Natural killer cell treated with Interleukin-12 subunit alpha and Interleukin-12 subunit beta and Interleukin-15 and Interleukin-18, amount 100 ng/mL, for 72 hours (primary cell): ENCODE measurements at places on chromosomes 16 and 17. TPM values are rescaled to one million over a fixed set of nuclear protein-coding genes. Genes with fewer than 3 reads are reported as not detected.

DNA sequence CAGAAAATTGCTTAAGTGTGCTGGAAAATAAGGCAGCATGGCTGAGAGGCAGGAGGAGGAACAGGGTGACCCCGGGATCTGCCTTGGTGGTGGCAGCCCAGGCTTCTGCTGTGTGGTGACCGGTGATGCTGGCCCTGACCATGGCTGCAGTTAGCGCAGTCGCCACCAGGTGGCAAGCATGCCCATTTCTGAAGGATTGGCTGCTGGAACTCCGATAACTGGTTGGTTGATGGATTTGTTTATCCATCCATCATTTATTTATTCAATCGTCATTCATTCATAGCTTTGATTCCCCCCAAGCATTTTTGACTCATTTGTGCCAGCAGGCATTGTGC lies 29.1 kb upstream of the ITGA3 start:
- no peaks in the 10 kb centered on the region for H3K4me1 ChIP-seq
- no peak overlapping the region for H3K27ac ChIP-seq

- no peaks in the 10 kb centered on the region for H3K27me3 ChIP-seq
- H3K4me1 ChIP-seq = peaks cover 18% of the 10 kb centered on the region
- no peak overlapping the region for H3K27ac ChIP-seq
- H3K4me3 ChIP-seq = no peak overlapping the region
- DNase-seq = no peak
These were observed 32.3 kb downstream of the TRPV2 start for GRCh38 chr17:16447676-16448075.

GRCh38 chr16:86251682-86252081 lies 258.6 kb upstream of the FOXF1 start:
- no peaks in the 10 kb centered on the region for H3K4me1 ChIP-seq
- H3K36me3 ChIP-seq = no peaks in the 10 kb centered on the region
- H3K27me3 ChIP-seq = peaks cover 16% of the 10 kb centered on the region
- DNase-seq = no peak

DNA sequence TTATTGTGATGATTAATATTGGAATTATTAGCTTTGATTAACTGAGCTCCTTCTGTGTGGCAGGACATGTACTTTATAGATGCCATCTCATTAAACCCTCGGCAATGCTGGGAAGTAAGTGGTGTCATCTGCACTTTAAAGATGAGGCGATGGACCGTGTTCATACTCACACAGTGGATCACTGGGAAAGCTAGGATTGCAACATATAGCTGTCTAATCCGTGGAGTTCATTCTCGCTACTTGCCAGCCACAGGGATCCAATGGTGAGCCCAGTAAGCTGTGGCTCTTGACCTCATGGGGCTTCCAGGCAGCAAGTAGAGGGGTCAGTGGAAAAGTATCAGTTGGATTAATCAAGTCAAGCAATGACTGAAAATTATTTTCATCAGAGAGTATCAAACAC lies 587.9 kb downstream of the CDH13 start:
- peaks cover 2% of the 10 kb centered on the region for H3K27me3 ChIP-seq
- DNase-seq = no peak
- H3K4me3 ChIP-seq = no peak overlapping the region
- no peak overlapping the region for H3K27ac ChIP-seq
- H3K4me1 ChIP-seq = peaks cover 25% of the 10 kb centered on the region

GRCh38 chr17:337453-337852 lies 15.2 kb downstream of the RPH3AL start:
- H3K4me3 ChIP-seq = no peak overlapping the region
- H3K36me3 ChIP-seq = no peaks in the 10 kb centered on the region
- H3K27me3 ChIP-seq = peaks cover 9% of the 10 kb centered on the region
- H3K4me1 ChIP-seq = peaks cover 5% of the 10 kb centered on the region
- DNase-seq = no peak

The KRTAP9-2 gene
- not detected for total RNA-seq

DNA sequence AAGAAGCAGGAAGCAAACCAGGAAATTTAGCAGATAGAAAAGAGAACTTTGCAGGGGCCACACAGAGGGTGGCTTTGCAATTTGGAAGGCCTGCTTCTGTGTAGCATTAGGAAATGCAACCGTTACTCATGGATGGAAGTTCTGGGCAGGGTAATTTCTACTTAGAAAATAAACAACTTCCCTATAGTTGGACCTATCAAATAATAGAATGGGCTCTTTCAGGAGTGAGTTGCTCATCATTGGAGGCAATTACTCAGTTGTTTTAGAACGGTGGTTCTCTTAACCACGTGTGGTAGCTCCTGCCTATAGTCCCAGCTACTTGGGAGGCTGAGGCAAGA lies 25.8 kb upstream of the HS3ST2 start:
- H3K4me1 ChIP-seq = peaks cover 10% of the 10 kb centered on the region
- H3K27me3 ChIP-seq = peaks cover 19% of the 10 kb centered on the region
- H3K4me3 ChIP-seq = peak overlapping the region; percentile 5

DNA sequence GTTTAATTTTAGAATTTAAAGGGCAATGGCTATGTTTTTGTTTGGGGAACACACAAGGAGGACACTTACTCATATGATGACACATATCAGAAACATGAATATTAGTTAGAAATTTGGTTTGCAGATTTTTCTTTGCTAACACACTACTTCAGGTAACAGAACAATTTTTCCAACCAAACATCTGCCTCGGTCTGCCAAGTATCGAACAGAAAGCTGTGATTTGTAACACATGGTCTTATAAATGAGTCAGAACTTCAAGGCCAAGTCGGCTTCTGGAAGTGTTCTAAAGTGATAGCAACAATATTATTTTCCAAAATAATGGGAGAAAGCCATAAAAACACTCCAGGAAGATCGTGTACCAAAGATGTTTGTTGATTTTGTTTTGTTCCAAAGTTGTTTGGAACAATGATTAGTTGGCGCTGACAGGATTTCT lies 75.9 kb upstream of the PMFBP1 start:
- no peak overlapping the region for H3K4me3 ChIP-seq
- no peak for DNase-seq
- no peaks in the 10 kb centered on the region for H3K27me3 ChIP-seq
- H3K4me1 ChIP-seq = no peaks in the 10 kb centered on the region
- no peaks in the 10 kb centered on the region for H3K36me3 ChIP-seq
- H3K27ac ChIP-seq = no peak overlapping the region

The AXIN2 gene
- total RNA-seq = 0.95 TPM

DNA sequence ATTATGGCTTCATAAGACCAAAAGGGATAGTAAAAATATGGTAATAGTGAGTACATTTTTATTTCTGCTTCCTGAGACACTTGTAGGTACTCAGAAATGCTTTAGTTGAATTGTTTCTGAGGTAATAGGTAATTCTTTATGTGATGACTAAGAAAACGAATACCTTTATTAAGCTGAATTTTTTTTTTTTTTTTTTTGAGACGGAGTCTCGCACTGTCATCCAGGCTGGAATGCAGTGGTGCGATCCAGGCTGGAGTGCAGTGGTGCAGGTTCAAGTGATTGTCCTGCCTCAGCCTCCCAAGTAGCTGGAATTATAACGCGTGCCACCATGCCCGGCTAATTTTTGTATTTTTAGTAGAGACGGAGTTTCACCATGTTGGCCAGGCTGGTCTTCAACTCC lies 1.9 kb downstream of the RAD51C start:
- H3K36me3 ChIP-seq = peaks cover 7% of the 10 kb centered on the region
- no peaks in the 10 kb centered on the region for H3K27me3 ChIP-seq
- peak overlapping the region; percentile 96 for H3K4me3 ChIP-seq
- H3K27ac ChIP-seq = no peak overlapping the region
- no peak for DNase-seq
- peaks cover 26% of the 10 kb centered on the region for H3K4me1 ChIP-seq

The TGFB1I1 gene
- total RNA-seq = 0.75 TPM

DNA sequence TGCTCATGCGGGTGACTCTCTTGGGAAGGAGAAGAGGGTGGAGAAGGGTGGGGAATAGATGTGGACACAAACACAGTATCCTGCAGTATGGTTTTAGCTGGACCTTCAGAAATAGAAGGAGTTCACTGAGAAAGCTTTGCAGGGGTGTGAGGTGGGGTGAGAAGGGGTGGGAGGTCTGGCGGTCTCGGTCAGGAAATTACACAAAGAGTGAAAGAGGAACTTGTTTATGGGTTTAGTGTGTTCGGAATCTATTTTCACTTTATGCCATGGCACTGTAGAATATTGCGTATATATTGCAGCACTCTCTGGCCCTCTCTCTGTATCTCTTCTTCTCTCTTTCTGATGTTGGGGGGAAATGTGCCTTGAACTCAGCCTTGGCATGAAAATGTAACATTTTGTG lies 148.2 kb upstream of the GOT2 start:
- DNase-seq = no peak
- H3K27ac ChIP-seq = no peak overlapping the region
- peaks cover 7% of the 10 kb centered on the region for H3K27me3 ChIP-seq
- H3K36me3 ChIP-seq = no peaks in the 10 kb centered on the region
- H3K4me1 ChIP-seq = peaks cover 11% of the 10 kb centered on the region
- H3K4me3 ChIP-seq = peak overlapping the region; percentile 26

The PPL gene
- not detected for total RNA-seq

GRCh38 chr16:27539636-27540035 lies 10.1 kb downstream of the GTF3C1 start:
- DNase-seq = no peak
- no peaks in the 10 kb centered on the region for H3K27me3 ChIP-seq
- H3K4me1 ChIP-seq = peaks cover 42% of the 10 kb centered on the region
- peak overlapping the region; percentile 83 for H3K4me3 ChIP-seq

GRCh38 chr17:62030264-62030663 lies 34.8 kb downstream of the MED13 start:
- no peak for DNase-seq
- H3K4me3 ChIP-seq = no peak overlapping the region
- peaks cover 10% of the 10 kb centered on the region for H3K4me1 ChIP-seq

The TBC1D28 gene
- not detected for total RNA-seq

The PIGQ gene
- 27.6 TPM for total RNA-seq

DNA sequence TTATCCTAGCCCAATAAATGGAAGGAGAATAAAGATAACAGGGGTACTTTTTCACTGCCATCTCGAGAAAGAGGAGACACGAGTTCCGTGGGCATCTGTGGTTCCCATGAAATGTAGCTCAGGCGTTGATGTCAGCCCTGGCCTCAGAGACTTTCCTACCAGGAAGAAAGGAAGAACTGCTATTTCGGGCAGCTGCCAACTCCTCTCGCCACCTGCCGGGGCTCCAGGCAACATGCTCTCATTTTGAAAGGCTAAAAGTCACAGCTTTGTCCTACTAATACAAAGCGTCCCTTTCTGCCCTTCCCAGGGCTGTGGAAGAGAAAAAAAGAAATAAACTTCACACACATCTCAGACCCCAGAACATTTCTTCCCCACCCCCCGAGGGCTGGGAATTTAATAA lies 65.8 kb downstream of the DHRS7C start:
- H3K27ac ChIP-seq = no peak overlapping the region
- DNase-seq = no peak
- no peaks in the 10 kb centered on the region for H3K36me3 ChIP-seq

The CCL14 gene
- not detected for total RNA-seq
